ENCODE measurements at places on chromosomes 6 and 20.

GRCh38 chr20:63112491-63113219 is 103.3 kb downstream of the YTHDF1 start:
- DNase-seq, result no peak

DNA sequence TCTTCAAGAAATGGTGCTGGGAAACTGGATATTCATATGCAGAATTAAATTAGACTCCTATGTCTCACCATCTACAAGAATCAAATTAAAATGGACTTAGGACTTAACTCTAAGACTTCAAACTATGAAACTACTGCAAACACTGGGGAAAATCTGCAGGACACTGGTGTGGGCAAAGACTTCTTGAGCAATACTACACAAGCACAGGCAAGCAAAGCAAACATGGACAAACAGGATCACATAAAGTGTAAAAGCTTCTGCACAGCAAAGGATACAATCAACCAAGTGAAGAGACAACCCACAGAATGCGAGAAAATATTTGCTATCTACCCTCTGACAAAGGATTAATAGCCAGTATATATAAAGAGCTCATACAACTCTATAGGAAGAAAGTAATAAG is 1161.1 kb upstream of the CITED2 start:
- DNase-seq, result no peak

DNA sequence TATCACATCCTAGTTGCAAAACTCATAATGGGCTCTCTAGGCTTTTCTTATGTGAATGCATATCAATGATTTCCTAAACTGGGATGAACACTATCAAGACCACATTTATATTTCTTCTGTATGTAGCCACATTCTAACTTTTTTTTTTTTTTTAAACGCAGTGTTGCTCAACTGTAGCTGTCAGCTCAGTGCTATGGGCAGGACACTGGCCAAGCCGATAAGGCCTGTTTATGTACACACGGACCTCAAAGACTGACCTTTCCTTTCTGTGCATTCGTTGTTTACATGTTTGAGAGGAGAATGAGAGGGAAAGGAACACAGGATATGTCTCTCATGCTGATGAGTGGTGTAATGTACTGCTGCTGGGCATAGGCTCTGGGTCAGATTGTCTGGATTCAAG is 75.1 kb upstream of the B3GAT2 start:
- DNase-seq, result no peak

DNA sequence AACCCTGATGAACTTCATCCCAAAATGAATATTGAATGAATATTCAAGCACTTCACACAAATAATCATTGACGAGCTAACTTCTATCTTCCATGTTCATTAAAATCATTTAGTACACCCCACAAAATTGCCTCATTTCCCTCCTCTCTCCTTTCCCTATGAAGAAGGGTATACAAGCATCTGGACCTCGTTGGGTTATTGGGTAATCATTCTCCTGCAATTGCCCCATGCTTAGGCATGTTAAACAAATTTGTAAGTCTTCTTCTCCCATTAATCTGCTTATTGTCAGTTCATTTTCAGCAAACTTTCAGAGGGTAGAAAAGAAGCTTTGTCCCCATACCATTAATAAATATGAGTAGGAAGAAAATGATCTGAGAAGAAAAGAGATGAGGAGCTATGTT is 27.6 kb downstream of the PRKN start:
- DNase-seq, result no peak

- DNase-seq, result no peak
Observed at GRCh38 chr6:159090530-159091480, 46.0 kb upstream of the TAGAP start.

- DNase-seq, result no peak
Observed at GRCh38 chr20:36109251-36109947, 45.1 kb upstream of the EPB41L1 start.

DNA sequence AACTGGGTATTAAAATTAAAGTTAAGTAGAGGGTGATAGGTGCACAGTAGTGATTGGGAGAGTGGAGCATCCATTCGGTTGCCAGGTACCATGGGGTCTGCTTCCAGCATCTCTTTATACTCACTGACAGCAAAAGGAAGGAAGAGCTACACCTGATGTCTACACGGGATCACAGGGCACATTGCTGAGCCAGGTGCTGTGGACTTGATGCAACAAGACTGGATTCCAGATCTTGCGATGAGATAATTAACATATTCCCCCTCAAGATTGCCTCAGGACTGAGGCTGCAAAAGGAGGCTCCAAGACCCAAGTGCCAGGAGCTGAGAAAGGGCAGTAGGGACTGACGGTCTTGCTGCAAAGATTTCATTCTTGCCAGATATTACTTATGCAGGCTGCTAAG is 72.6 kb downstream of the PXDC1 start:
- no peak for DNase-seq

DNA sequence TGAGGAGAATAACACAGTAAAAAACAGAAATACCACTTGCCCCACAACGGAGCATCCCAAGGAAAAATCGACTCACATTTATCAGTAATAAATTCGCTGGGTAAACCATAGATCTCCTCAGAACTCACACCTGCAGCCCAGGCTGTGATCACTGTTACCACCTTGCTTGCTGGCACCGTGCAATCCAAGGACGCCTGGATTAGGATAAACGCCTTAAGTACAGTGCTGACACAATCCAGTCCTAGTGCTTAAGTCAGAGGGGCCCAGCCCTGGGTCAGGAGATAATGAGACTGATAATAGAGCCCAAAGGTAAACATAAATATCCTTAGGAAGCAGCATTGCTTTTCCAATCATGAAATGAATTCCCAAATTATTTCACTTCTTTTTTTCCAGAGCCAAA is 62.5 kb downstream of the EPB41L2 start:
- no peak for DNase-seq

GRCh38 chr6:127586372-127586771 is 9.4 kb downstream of the C6orf58 start:
- DNase-seq, result no peak

GRCh38 chr6:168167431-168168315 is 88.7 kb upstream of the FRMD1 start:
- DNase-seq, result no peak

- no peak for DNase-seq
Observed at GRCh38 chr6:166511316-166511715, 75.2 kb downstream of the RAMACL start.

DNA sequence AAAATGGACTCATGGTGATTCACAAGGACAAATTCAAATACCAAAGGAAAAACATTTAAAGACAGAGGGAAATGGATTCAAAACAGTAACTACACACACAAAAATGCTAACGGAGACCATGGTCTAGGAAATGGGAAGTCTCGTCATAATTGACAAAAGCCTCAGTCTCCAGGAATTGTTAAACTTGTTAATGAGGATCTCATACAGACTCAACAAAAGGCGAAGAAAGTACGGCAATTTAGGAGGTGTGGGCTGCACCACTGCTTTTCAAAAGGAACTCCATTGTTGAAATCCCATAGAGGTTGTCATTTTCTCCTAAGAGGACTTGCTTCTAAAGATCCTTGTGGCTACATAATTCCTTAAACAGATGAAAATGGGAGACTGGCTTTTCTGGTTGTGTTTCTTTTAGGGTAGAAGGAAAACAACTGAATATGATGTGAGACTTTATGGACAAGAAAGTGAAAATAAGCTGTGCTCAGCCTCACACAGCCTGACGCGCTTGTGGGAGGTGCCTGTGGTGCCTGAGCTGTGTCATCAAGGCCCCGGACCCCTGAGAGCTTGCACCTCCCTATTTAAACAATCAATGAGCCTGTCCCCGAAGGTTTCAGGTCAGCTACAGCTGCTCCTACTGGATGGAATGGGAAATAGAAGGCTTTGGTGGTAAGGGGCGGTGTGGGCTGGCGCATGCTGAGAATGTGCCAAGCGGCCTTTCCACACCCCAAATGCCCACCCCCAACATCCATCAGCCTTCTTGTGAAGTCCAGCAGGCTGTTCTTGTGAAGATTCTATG is 2.5 kb upstream of the CLDN20 start:
- DNase-seq, result no peak

GRCh38 chr6:5860849-5861248 is 145.9 kb downstream of the NRN1 start:
- DNase-seq, result no peak

- no peak for DNase-seq
Observed at GRCh38 chr6:35026434-35027222, 114.5 kb downstream of the TCP11 start.

DNA sequence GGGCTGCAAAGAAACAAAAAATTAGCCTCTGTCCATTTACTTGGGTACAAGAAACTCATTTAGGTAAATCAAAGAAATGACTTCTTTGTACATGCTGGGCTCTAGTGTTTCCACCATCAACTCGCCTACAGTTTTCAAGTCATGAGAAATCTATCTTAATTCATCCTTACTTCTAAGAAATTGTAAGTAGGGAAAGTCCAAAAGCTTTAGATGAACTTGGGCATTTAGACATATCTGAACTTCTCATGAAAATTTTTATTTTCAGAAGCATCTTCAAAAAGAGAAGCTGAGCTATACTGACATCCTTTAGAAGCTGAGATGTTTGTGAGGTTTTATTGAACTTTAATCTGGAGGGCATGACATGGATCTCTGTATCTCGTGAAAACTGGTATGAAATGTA is 117.3 kb downstream of the MYB start:
- no peak for DNase-seq

- peak; percentile 10 for DNase-seq
Observed at GRCh38 chr20:33119725-33120720, 40.6 kb downstream of the BPIFB4 start.

Data from GM12864 (cell line).